K562 (cell line): ENCODE measurements at places on chromosomes 1 and 21. TPM values are rescaled to one million over a fixed set of nuclear protein-coding genes. Genes with fewer than 3 reads are reported as not detected.

DNA sequence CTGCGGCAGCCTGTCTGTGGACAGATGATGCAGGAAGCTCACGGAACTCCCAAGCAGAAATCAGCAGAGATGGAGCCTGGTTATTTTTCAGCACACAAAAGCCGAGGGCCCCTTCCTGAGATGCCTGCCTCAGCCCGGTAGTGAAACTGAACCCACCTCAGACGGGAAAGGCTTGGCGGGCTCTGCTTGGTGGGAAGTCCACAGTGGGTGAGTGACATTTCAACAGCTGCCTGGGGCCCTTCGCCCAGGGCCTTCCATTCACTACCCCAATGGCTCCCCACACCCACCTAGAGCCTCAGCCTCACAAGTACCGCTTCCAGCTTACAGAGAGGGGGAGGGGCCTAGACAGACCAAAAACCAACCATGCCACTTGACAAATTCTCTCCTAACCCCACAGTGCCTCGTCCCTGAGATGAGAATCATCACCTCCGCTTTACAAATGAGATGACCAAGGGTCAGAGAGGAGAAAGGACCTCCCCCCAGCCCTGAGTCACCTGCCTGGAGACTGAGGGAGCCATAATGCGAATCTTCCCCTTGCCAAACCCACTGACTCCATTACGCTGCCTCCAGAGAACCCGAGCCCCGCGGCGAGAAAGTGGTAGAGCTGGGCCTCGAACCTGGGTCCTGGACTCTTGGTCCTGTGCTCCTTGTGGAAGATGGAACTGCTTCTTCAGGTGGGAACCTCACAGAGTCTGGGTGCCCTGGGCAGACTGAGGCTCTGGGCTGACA lies 3.4 kb upstream of the ECE1 start:
- no peaks in the 10 kb centered on the region; the same call in 2 of the 3 replicates for H3K27me3 ChIP-seq
- no peak for DNase-seq
- H3K4me1 ChIP-seq, result peaks cover 6% of the 10 kb centered on the region; the same call in 1 of the 3 replicates
- H3K36me3 ChIP-seq, result no peaks in the 10 kb centered on the region
- H3K4me3 ChIP-seq, result no peak overlapping the region

GRCh38 chr1:218846181-218846580 lies 327.5 kb upstream of the LYPLAL1 start:
- DNase-seq, result no peak
- no peaks in the 10 kb centered on the region for H3K36me3 ChIP-seq
- H3K27ac ChIP-seq, result no peak overlapping the region
- no peak overlapping the region for H3K4me3 ChIP-seq
- H3K4me1 ChIP-seq, result no peaks in the 10 kb centered on the region
- no peaks in the 10 kb centered on the region for H3K27me3 ChIP-seq

DNA sequence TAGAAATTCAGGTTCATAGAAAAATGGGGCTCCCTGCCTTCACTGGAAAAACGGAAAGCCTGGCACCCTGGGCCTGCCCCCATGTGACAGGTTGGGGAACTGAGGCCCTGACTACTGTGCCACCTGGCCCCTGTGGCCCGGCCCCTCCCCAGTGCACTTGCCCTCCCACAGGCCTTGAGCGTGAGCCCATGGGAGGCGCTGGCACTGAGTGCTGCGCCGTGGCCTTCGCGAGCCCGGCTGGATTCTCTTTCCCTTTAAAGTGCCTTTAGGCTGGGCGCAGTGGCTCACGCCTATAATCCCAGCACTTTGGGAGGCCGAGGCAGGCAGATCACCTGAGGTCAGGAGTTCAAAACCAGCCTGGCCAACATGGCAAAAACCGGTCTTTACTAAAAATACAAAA lies 45.7 kb downstream of the SLC37A1 start:
- H3K36me3 ChIP-seq, result no peaks in the 10 kb centered on the region
- H3K27me3 ChIP-seq, result peaks cover 6% of the 10 kb centered on the region; the same call in 1 of the 3 replicates
- no peak for DNase-seq
- no peak overlapping the region for H3K27ac ChIP-seq

DNA sequence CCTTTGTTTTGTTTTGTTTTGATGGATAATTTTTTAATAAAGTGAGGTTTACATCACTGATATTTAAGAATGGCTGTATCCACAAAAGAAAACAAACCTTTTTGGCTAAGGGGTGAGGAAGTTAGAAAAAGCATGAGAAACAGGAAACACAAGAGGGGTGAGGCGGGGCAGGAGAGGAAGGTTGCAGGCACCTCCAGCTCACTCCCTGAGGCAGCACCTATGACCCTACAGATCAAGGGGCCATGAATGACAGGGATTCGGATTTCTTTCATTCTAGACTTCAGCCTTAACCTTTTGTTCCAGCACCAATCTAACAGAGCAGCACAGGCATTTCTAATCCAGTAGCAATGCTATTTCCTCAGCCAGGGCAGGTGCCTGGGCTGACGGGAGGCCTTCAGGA lies 4.4 kb downstream of the CLCA4 start:
- no peak overlapping the region for H3K27ac ChIP-seq
- no peak for DNase-seq
- H3K36me3 ChIP-seq, result no peaks in the 10 kb centered on the region
- H3K27me3 ChIP-seq, result peaks cover 16% of the 10 kb centered on the region
- H3K4me1 ChIP-seq, result no peaks in the 10 kb centered on the region

The SV2A gene
- 0.16 and 0.20 TPM in 2 replicates for polyA plus RNA-seq

The PLCH2 gene
- not detected in 2 replicates for polyA plus RNA-seq

The RNF186 gene
- not detected in 2 replicates for polyA plus RNA-seq

DNA sequence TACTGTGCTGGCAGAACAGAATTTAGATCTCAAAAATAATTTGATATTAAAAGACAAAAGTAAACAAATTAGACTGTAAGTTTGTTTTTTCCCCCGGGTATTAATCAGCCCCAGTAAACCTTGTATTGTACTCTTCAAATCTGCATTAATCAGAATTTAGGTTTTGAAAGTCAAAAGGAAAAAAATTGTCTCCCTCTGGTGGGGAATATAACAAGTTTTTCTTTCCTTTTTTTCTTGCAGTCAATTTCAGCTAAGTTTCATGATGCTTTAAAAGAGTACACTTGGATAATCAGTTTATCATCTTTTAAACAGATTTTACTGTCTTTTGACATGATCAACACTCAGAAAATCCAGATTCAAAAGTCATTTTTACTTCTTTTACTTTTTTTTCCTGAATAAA lies 134.5 kb upstream of the PKN2 start:
- DNase-seq, result no peak
- no peak overlapping the region for H3K4me3 ChIP-seq
- no peaks in the 10 kb centered on the region for H3K27me3 ChIP-seq
- H3K27ac ChIP-seq, result no peak overlapping the region
- no peaks in the 10 kb centered on the region for H3K36me3 ChIP-seq
- H3K4me1 ChIP-seq, result no peaks in the 10 kb centered on the region

DNA sequence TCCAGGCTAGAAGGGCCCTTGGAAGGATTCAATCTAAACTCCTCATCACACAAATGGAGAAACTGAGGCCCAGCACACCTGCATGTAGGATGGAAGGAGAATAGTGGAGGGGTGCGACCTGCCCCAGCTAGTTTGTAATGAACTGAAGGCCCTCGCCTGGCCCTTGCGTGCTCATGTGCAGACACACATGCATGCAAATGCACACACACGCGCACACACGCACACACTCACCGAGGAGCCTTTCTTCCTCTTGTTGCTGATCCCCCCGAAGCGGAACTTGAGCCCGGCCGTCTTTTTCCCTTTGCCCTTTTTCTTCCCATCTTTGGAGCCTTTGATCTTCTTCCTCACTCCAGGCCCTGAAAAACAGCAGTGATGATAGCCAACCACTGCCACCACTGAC lies 27.9 kb downstream of the CHD5 start:
- no peaks in the 10 kb centered on the region for H3K36me3 ChIP-seq
- H3K4me1 ChIP-seq, result peaks cover 24% of the 10 kb centered on the region
- no peak overlapping the region for H3K27ac ChIP-seq
- peaks cover 18% of the 10 kb centered on the region; the same call in 2 of the 3 replicates for H3K27me3 ChIP-seq
- H3K4me3 ChIP-seq, result no peak overlapping the region
- no peak for DNase-seq

DNA sequence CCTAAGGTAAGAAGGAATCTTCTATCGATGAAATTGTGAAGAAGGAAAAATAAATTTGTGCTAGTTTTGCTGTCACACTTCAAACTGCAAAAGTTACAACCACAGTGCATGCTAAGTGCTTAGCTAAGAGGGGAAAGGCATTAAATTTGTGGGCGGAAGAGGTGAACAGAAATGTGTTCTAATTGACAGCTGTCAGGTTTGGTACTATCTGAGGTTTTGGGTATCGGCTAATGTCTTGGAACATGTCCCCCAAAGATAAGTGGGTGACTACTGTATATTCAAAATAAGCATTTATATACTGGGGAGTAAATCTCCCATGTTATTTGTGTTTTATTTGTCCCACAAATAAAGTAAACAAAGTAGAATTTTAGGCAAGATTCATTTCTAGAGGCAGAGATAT lies 8.0 kb downstream of the CR1 start:
- H3K27me3 ChIP-seq, result no peaks in the 10 kb centered on the region
- H3K27ac ChIP-seq, result no peak overlapping the region
- peak; percentile 32 for DNase-seq
- H3K4me3 ChIP-seq, result no peak overlapping the region
- H3K36me3 ChIP-seq, result no peaks in the 10 kb centered on the region; the same call in 2 of the 3 replicates

The FAM167B gene
- polyA plus RNA-seq, result not detected in 2 replicates

DNA sequence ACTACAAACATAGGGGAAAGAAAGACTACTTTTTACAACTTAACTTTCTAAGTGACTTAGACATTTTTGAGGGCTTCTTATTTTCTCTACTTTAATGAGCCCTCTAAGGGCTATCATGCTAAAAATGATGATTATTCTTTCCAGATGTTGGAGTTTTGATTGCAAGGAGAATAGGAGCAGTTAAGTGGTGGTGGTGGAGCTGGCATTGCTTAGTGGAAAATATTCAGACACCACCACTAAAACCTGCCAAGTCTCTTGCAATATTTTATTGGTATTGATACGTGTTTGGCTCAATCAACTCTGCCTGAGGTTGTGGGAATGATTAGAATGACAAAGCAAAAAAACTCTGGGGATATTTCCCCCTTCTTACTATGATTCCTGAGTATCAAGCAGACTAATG lies 82.6 kb upstream of the PTGFR start:
- DNase-seq, result no peak
- no peak overlapping the region for H3K27ac ChIP-seq
- no peaks in the 10 kb centered on the region for H3K4me1 ChIP-seq

DNA sequence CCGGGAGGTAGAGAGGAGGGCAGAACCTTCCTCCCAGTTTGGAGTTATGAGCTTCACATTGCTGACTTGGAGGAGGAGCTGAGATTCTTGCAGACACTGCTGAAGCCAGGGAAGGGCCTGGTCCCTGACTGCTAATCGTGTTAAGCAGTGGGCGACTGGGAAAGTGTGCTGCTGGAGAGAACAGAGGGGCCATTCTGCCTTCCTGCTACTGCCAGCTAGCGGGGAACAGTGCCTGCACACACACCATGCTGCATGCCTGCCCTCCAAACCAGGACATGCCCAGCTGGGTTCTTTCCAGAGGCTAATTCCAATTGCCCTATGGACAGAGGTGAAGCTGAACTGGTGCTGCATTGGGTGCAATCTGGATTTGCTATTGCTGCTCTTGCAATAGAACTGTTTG lies 281.4 kb downstream of the AJAP1 start:
- DNase-seq, result no peak
- no peak overlapping the region for H3K4me3 ChIP-seq
- H3K27me3 ChIP-seq, result no peaks in the 10 kb centered on the region; the same call in 2 of the 3 replicates

DNA sequence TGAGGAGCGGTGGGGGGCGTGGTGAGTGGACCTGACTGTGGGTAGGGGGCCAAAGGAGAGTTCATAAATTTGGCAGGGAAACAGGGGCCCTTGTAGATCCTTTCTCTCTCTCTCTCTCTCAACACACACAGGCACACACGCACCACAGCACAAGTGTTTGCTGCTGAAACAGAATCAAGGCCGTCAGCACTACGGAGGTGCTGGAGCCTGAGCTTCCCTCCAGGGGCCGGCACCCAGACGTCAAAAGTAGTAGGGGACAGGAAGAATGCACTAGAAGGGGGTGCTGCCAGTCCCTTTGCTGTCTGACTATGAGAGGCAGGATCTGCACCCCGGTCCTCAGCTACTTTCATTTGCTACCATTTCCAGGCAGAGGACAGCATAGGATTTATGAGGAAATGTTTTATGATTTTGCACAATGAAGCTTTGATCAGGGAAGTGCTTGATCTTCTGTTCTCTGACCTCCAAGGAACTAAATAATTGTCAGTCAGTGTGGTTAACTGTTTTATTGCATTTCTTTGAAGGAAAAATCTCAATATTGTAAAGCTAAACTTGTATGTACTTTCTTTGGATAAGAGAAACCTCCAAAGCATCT lies 74.3 kb upstream of the FAM3B start:
- no peak overlapping the region for H3K4me3 ChIP-seq
- no peaks in the 10 kb centered on the region for H3K36me3 ChIP-seq
- peaks cover under 1% of the 10 kb centered on the region; the same call in 1 of the 2 replicates for H3K4me1 ChIP-seq

GRCh38 chr21:25871566-25871965 lies 136.8 kb downstream of the GABPA start:
- peak; percentile 24 for DNase-seq
- H3K4me1 ChIP-seq, result no peaks in the 10 kb centered on the region
- H3K36me3 ChIP-seq, result no peaks in the 10 kb centered on the region
- no peak overlapping the region for H3K27ac ChIP-seq
- no peaks in the 10 kb centered on the region; the same call in 1 of the 2 replicates for H3K27me3 ChIP-seq

DNA sequence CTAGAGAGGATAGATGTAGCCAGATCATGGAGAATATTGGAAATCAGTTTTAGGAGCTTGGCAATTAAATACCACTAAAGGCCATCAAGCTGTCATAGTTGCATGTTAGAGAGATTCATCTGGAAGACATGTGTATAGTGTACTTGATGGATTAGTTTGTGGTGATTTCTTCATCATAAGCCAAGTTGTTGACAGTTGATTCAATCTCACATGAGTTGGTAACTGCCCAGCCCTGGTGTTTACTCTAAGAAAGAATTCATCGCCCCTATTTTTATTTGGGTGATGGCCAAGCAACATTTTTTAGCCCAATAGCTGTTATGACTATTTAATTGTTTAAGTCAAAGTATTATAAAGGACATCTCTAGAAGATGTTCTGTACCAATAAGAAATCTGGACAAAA lies 737.6 kb downstream of the PLA2G4A start:
- H3K36me3 ChIP-seq, result no peaks in the 10 kb centered on the region
- no peaks in the 10 kb centered on the region for H3K4me1 ChIP-seq
- no peak overlapping the region for H3K4me3 ChIP-seq
- DNase-seq, result no peak
- H3K27me3 ChIP-seq, result no peaks in the 10 kb centered on the region

GRCh38 chr1:218728898-218729565 lies 383.9 kb downstream of the TGFB2 start:
- DNase-seq, result no peak
- H3K27ac ChIP-seq, result no peak overlapping the region
- H3K4me1 ChIP-seq, result no peaks in the 10 kb centered on the region
- H3K4me3 ChIP-seq, result no peak overlapping the region
- H3K36me3 ChIP-seq, result no peaks in the 10 kb centered on the region

The PYCR2 gene
- polyA plus RNA-seq, result 195 and 208 TPM in 2 replicates
